SK-MEL-5 (cell line): ENCODE measurements at places on chromosomes 12 and 14.

DNA sequence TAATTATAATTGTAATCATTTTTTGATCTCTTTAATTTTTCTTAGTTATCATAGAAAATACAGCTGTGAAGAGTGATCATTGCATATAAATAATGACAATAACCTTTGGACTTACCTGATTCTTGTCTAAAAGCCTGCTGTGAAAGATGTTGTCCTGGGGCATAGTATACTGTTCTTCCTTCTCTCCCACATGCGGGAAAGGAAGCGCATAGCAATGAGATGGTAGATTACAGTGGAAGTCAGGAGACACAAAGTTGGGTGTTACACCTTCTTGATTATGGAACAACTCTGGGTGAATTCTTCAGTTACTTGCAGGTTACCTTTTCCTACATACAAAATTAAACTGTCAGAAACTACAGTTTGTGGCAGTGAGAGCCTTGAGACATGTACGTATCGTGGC, 140.8 kb downstream of the KTN1 start:
- no peak for DNase-seq

GRCh38 chr12:12736759-12737676, 19.9 kb downstream of the CDKN1B start:
- DNase-seq, result peak; percentile 73

- DNase-seq, result no peak
Measured at GRCh38 chr12:116534311-116535121, 24.7 kb upstream of the MAP1LC3B2 start.

DNA sequence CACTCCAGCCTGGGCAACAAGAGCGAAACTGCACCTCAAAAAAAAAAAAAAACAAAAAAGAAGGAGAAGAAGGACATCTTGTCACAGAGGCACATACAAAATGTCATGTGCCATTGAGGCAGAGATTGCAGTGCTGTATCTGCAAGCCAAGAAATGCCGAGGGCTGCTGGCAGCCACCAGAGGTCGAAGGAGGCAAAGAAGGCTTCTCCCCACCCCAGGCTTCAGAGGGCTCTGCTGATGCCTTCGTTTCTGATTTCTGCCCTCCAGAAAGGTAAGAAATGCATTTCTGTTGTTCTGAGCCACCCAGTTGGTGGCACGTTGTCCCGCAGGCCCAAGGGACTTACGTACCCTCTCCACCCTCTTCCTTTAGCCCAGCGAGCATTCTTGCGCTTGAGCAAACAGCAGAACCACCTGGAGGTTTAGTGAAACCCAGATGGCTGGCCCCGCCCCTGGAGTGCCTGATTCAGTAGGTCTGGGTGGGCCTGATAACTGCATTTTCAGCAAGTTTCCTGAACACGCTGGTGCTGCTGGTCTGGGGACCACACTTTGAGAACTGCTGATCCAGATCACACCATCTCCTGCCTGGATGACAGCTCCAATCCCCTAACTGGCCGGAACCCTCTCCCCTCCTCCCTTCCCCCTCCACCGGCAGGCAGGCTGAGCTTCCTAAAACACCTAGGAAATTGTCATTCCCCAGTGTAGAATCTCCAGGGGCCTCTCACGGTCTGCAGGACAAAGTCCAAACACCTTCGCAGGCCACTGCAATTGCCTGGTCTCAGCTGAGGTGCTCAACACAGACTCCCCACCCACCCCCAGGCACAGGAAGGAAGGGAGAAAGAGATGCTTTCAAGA, 21.1 kb upstream of the SCARB1 start:
- DNase-seq, result no peak

GRCh38 chr12:69329669-69330428, 18.3 kb upstream of the LYZ start:
- DNase-seq, result no peak

DNA sequence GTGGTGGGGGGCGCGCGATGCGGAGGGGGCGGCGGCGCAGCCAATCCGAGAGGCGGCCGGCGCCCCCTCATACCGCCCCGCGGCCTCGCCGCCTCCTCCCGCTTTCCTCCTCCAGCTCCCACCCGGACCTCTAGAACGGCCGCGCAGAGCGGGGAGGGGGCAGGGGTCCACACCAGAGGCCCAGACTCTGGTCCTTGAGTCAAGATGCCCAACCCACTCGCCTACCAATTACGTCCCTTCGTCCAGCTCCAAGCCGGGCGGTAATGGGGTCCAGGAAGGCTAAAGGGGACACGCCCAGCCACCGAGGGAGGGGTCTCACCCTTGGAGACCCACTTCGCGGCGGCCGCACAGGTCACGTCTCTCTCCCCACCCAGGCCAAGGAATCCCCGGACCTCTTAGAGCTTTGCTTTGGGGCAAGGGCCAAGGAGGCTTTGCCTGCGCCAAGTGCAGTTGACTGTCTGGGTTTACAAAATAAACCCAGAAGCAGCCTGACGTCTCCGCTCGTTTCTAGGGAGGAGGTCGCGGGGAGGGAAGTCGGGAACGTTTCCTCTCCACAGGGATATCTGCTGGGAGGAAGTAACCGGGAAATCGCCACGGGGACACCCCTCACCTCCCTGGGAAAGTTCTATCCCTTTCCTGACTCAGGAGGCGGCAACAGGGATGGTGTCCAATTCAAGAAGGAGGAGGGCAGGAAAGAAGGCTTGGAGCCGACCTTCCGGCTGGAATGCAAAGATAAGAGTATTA, 394 bp upstream of the AMIGO2 start:
- DNase-seq, result no peak
